Ascending aorta (tissue), 2 donors: ENCODE measurements at places on chromosomes 6 and 20. TPM values are rescaled to one million over a fixed set of nuclear protein-coding genes. Genes with fewer than 3 reads are reported as not detected.

- no peak overlapping the region for H3K4me3 ChIP-seq
- H3K36me3 ChIP-seq: no peaks in the 10 kb centered on the region
- no peak for DNase-seq
- no peak overlapping the region for H3K27ac ChIP-seq
Observed at GRCh38 chr6:87484491-87484890, 11.7 kb downstream of the SLC35A1 start.

- peaks cover 12% of the 10 kb centered on the region for H3K36me3 ChIP-seq
- peak overlapping the region; percentile 73 for H3K4me3 ChIP-seq
- DNase-seq: no peak
- peaks cover 3% of the 10 kb centered on the region for H3K4me1 ChIP-seq
- H3K27me3 ChIP-seq: no peaks in the 10 kb centered on the region
- no peak overlapping the region for H3K27ac ChIP-seq
Observed at GRCh38 chr6:28251661-28252008, 434 bp downstream of the ZKSCAN4 start.

- H3K36me3 ChIP-seq: peaks cover 22% of the 10 kb centered on the region
- H3K27ac ChIP-seq: peak overlapping the region; percentile 62
- no peak overlapping the region for H3K4me3 ChIP-seq
- peak; percentile 85 for DNase-seq
- H3K27me3 ChIP-seq: no peaks in the 10 kb centered on the region
- H3K4me1 ChIP-seq: peaks cover 25% of the 10 kb centered on the region
Observed at GRCh38 chr6:36907781-36908180, 22.0 kb downstream of the C6orf89 start.

GRCh38 chr6:130778946-130779657 is 48.1 kb upstream of the SMLR1 start:
- H3K4me1 ChIP-seq: no peaks in the 10 kb centered on the region
- H3K27ac ChIP-seq: no peak overlapping the region
- H3K27me3 ChIP-seq: no peaks in the 10 kb centered on the region
- no peak overlapping the region for H3K4me3 ChIP-seq
- DNase-seq: no peak
- no peaks in the 10 kb centered on the region for H3K36me3 ChIP-seq

Gene ABHD16B
- not detected for total RNA-seq

Gene SFTA2
- total RNA-seq: not detected

- DNase-seq: peak; percentile 94
- H3K27ac ChIP-seq: peak overlapping the region; percentile 79
- H3K36me3 ChIP-seq: peaks cover 19% of the 10 kb centered on the region
- H3K4me1 ChIP-seq: peaks cover 5% of the 10 kb centered on the region
- no peaks in the 10 kb centered on the region for H3K27me3 ChIP-seq
Observed at GRCh38 chr6:16277101-16277981, 39.0 kb downstream of the GMPR start.

- H3K36me3 ChIP-seq: no peaks in the 10 kb centered on the region
- H3K27me3 ChIP-seq: no peaks in the 10 kb centered on the region
- DNase-seq: no peak
- no peak overlapping the region for H3K27ac ChIP-seq
Observed at GRCh38 chr6:136501514-136501913, 48.7 kb downstream of the MAP7 start.

GRCh38 chr6:144156991-144157390 is 6.7 kb downstream of the STX11 start:
- no peak overlapping the region for H3K4me3 ChIP-seq
- no peak for DNase-seq
- H3K27me3 ChIP-seq: no peaks in the 10 kb centered on the region
- H3K4me1 ChIP-seq: no peaks in the 10 kb centered on the region
- no peaks in the 10 kb centered on the region for H3K36me3 ChIP-seq
- no peak overlapping the region for H3K27ac ChIP-seq

GRCh38 chr6:138467901-138468300 is 31.4 kb downstream of the NHSL1 start:
- H3K27ac ChIP-seq: no peak overlapping the region
- H3K4me3 ChIP-seq: no peak overlapping the region
- DNase-seq: no peak
- no peaks in the 10 kb centered on the region for H3K4me1 ChIP-seq

Gene CLDN20
- not detected for total RNA-seq

- no peaks in the 10 kb centered on the region for H3K27me3 ChIP-seq
- no peak overlapping the region for H3K4me3 ChIP-seq
- H3K4me1 ChIP-seq: peaks cover 4% of the 10 kb centered on the region
- H3K36me3 ChIP-seq: no peaks in the 10 kb centered on the region
- peak overlapping the region; percentile 50 for H3K27ac ChIP-seq
Observed at GRCh38 chr6:156839129-156839528, 62.0 kb downstream of the ARID1B start.

Gene GRIK2
- not detected for total RNA-seq

DNA sequence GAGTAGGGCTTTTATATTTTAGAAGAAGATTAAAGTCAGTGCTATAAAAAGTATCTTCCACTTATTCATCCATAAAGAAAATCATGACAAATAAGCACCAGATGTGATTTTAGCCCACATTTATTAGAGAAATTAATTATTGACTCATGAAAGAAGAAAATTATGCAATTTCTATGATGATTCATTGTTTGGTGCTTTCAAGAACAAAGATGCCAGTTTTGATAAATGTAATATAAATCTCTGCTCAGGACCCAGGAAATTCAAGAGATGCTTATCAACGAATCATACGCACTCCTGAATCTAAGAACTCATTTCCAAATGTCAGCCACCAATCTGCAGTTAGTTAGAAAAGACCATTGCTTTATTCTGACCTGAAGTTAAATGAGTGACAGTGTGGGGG is 211.4 kb downstream of the ARHGAP18 start:
- DNase-seq: no peak
- H3K27me3 ChIP-seq: no peaks in the 10 kb centered on the region
- no peaks in the 10 kb centered on the region for H3K36me3 ChIP-seq
- H3K4me3 ChIP-seq: no peak overlapping the region
- H3K4me1 ChIP-seq: no peaks in the 10 kb centered on the region

Gene PKIB
- total RNA-seq: not detected

Gene CFAP61
- total RNA-seq: not detected

DNA sequence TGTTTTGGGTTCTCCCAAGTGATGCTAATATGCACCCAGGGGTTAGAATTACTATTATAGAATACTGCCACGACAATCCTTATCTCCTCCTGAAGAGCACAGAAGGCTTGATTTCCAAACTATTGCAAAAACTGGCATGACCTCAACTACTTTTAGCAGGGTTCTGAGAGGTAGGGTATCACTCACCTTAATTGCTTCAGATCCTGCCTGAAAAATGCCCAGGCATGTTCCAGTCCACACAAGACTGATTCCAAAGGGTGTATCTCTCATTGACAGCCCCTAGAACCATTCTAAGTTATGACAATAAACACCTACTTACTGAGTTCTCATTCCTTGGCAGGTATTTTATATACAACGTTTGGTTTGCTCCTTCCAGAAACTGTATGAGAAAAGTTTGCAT is 5.0 kb upstream of the DSE start:
- DNase-seq: no peak
- H3K27ac ChIP-seq: no peak overlapping the region
- no peaks in the 10 kb centered on the region for H3K36me3 ChIP-seq
- H3K4me1 ChIP-seq: peaks cover 17% of the 10 kb centered on the region

Gene ZSWIM1
- total RNA-seq: 3.5 TPM

Gene MRAP2
- total RNA-seq: 47.3 TPM

Gene COL9A3
- 13.8 TPM for total RNA-seq

Gene SLC22A7
- total RNA-seq: 1.8 TPM

DNA sequence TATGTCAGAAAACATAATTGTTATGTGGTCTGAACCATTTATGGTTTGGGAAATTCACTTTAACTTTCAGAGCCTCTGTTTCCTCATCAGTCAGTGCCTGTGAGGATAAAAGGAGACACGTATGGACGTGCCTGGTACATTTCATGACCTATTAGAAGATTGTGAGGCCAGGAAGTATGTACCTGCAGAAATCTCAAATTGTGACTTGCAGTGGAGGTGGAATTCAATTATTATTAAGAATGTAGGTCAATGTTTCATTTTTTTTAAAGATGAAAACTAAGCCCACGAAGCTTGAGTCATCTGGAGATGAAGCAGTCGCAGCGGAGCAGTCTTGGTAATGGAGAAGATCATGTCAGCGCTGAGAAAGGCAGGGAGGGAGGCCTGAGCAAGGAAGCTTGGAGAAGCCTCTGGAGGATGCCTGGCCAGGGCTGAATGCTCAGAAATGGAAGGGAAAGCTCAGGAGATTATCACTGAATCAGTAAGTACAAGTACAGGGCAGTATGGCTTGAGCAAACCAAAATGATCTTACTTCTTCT is 3.9 kb upstream of the DSE start:
- no peak overlapping the region for H3K4me3 ChIP-seq
- DNase-seq: no peak
- no peak overlapping the region for H3K27ac ChIP-seq
- H3K36me3 ChIP-seq: no peaks in the 10 kb centered on the region

DNA sequence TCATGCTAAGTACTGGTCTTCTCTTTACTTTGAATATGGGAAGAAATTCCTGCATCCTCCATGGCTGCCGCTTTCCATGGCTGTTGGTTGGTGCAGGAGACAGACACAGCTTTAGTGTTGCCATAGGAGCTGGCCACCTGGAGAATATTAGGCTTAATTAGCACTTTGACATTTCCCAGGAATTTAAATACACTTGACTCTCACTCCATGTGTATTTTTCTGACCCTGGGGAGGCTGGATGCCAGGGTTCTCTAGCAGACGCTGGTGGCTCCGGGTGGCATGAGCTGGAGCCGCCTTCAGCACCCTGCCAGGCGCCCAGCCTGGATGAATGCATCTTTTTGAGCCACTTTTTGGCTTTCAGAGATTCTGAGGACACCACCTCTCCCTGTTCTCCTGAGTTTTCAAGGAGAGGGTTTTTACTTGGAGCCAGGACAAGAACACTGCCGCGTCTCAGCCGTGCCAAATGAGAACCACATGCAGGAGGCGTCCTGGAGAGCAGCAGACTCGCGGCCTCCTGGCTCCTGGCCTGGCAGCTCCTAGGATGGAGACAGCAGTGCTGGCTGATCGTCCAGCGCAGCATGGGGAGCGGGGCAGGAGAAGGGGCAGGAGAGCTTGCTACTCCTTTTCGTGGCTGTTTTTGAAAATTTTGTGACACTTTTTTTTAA is 258.8 kb downstream of the SMOC2 start:
- no peaks in the 10 kb centered on the region for H3K27me3 ChIP-seq
- H3K4me3 ChIP-seq: no peak overlapping the region
- no peaks in the 10 kb centered on the region for H3K36me3 ChIP-seq
- H3K4me1 ChIP-seq: peaks cover 6% of the 10 kb centered on the region
- no peak for DNase-seq
- peak overlapping the region; percentile 43 for H3K27ac ChIP-seq

Gene SGK2
- 0.32 TPM for total RNA-seq
